ENCODE measurements at places on chromosomes 16 and 17.

GRCh38 chr17:32671896-32672295 lies 185.1 kb downstream of the CDK5R1 start:
- DNase-seq, result no peak

DNA sequence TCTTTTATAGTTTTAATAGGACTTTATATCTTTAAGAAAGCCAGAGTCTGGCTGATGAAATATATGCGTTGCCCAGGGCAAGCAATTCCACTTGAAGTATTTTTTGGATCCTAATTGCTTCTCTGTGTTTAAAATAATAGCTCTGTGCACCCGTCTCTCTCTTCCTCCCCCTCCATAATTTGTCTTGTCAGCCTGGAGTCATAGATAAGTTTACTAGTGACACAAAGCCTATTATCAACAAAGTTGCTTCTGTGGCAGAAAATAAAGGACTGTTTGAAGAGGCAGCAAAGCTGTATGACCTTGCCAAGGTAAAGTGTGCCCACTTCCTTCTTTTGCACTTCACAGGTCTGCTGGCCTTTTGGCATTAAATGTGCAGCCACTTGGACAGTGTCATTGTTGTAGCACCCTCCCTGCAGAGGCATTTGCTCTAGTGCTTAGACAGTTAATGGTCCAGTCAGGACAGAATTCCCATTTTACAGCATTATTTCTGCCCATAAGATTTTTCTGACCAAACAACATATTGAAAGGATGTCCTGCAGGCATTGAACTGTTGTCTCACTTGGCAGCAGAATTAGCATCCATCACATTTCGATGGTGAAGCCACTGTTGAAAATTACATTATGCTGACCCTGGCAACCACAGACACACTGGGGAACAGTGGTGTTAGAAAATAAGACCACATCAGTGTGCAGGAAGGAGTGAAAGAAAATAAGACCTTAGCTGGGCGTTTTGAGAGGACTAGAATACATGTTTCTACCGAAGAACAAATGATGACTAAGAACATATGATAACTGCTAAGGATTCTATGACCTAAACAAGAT lies 28.4 kb upstream of the SLC12A3 start:
- DNase-seq, result no peak

DNA sequence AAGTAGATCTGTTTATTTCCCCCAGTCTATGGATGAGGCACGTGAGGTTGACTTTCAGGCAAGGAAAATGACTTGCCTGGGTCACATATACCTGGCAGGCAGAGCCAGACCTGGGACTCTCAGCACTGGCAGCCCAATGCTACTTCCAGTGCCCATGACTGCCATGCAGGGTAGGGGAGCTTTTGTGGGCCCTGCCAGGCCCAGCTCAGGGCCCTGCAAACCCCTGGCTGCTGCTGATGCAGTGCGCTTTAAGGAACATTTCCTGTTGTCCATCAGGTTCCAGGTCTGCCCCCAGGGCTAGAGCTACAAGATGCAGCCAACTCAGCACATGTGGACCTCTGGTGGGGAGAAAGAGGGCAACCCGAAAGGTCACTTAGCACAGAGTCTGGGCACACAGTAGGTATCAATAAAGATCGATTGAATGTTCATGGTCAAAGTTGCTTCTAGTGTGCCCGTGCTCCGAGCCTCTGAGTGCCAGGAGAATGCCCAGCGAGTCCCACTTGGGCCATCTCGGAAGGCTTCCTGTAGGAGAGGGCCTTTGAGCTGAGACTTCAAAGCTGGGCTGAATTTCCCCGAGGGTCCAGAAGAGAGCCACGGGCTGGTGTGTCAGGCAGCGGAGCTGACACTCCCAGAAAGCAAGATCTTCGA lies 513 bp upstream of the TBX21 start:
- no peak for DNase-seq

- DNase-seq, result no peak
Observed at GRCh38 chr16:49332589-49333258, 40.9 kb upstream of the C16orf78 start.

DNA sequence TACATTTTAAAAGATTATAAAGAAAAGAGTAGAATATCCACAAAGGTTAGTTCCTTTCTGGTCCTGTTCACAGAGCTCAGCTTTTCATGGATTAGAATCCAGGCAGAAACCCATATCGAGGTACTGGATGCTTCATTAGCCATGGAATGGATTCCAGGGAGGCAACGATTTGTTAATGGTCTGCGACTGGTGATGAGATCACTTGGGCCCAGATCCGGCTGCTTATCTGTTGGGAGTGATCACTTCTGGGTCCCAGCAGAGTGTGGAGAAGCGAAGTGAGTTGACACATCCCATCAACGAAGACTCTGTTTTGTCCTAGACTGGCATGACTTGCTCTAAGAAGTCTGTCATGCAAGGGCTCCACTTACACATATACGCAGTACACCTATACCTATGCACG lies 165.8 kb downstream of the MAF start:
- DNase-seq, result no peak

DNA sequence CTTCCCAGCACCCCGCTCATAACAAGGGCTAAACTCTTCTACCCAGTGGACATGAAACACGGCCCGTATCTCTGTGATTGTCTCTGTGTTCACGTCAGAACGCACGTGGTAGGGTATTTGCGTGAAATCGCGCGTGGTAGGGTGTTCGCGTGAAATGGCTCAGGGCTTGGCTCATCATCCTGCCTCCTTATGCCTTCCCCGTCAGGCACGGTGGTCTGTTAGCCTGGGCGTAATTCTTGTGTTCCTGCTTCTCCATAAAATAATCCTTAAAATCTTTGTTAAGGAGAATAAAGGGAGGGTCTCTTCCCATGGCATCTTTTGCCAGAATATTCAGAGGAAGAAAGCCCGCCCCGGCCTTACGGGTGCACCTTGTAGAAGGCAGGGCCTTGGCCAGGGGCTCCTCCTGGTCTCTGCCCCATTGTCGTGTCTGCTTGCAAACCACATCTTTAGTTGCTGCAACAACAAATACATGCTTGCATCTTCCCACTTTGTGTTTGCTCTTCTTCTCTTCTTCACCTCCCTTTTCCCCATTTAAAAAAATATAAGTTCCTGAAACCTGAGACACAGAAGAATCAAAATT lies 116.7 kb upstream of the CHMP6 start:
- no peak for DNase-seq

GRCh38 chr17:79109584-79109983 lies 35.0 kb downstream of the ENGASE start:
- no peak for DNase-seq

GRCh38 chr16:11258553-11259492 lies 2.8 kb upstream of the SOCS1 start:
- no peak for DNase-seq

GRCh38 chr17:2271985-2272702 lies 31.4 kb downstream of the SMG6 start:
- no peak for DNase-seq

GRCh38 chr16:10564591-10564990 lies 15.8 kb downstream of the EMP2 start:
- no peak for DNase-seq

GRCh38 chr16:74950511-74950910 lies 34.4 kb downstream of the WDR59 start:
- no peak for DNase-seq

DNA sequence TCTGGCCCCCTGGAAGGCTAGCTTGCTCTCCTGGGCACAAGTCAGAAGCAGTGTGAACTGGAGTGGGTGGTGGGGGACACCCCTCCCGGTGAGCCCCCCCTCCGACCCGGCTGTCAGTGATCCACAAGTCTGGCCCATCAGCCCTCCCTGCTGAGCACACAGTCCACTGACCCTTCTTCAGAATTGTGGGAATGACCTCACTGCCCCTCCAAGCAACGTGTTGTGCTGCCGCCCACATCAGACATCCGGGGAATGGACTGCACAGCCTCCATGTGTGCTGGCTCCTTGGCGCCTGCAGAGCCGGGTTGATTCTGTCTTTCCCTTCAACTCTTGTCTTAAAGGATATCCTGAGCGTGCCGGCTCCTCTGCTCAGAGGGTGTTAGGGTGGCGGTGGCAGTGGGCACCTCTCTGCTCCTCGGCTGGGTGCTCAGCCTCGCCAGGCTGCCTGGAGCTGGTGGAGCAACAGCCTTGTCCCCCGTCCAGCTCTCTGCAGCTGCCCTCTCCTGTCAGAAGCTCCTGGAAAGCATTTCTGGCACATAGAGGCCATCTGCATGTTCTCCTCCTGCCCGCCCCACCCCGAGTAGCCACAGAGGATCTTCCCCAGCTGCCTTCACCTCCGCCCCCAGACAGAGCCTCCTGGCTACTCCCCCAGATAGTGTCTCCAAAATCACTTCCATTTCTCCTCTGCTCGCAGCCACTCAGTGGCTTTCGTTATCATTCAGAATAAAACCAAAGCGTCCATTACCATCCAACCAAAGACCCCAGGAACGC lies 19.8 kb downstream of the NPTX1 start:
- DNase-seq, result no peak
